ENCODE measurements at places on chromosomes 3 and 15. TPM values are rescaled to one million over a fixed set of nuclear protein-coding genes. Genes with fewer than 3 reads are reported as not detected.

- no peak overlapping the region for H3K4me3 ChIP-seq
- no peaks in the 10 kb centered on the region for H3K27me3 ChIP-seq
- no peak for DNase-seq
- no peaks in the 10 kb centered on the region for H3K4me1 ChIP-seq
- no peaks in the 10 kb centered on the region for H3K36me3 ChIP-seq
Measured at GRCh38 chr15:32766101-32766500, 48.3 kb downstream of the GREM1 start.

- H3K4me3 ChIP-seq = no peak overlapping the region
- no peak for DNase-seq
- H3K36me3 ChIP-seq = no peaks in the 10 kb centered on the region
- no peaks in the 10 kb centered on the region for H3K4me1 ChIP-seq
Measured at GRCh38 chr3:55157731-55158130, 229.9 kb upstream of the LRTM1 start.

DNA sequence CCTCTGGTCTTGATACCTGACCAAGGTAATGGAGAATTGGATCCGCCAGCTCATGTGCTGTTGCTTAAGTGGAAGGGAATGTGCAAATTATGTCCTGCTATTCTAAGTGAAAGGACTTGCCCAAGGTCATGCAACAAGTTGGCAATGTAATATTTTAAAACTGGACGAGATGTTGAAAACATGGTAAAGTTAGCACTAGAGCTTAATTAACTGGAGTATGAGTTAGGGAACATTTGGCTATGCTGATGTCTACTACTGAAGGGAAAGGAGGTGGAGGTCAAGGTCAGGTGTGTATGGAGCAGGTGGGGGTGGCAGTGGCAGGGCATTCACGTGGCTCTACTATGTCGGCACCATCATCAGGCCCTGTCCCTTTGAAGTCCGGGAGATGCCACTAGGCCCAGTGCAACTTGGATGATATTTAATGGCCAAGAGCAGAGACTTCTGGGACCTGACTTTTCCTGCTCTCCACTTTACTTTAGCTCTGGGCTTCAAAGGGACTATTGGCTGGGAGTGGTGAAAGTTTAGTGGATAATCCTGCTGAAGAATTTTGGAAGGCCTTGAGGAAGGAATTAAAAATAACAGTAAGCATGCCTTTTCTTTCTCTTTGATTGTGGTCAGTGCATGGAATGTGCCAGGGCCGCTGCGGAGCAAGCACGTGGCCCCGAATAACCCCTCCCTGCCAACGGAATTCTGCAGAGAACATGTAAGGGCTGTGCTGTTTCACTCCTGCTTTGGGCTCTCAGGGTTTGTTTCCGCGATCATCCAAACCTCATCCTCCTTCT lies 14.9 kb downstream of the SMAD3 start:
- DNase-seq = no peak
- H3K27ac ChIP-seq = no peak overlapping the region
- H3K27me3 ChIP-seq = peaks cover 2% of the 10 kb centered on the region
- H3K36me3 ChIP-seq = no peaks in the 10 kb centered on the region
- peaks cover 66% of the 10 kb centered on the region for H3K4me1 ChIP-seq

- no peak overlapping the region for H3K4me3 ChIP-seq
- H3K4me1 ChIP-seq = peaks cover 43% of the 10 kb centered on the region
- no peaks in the 10 kb centered on the region for H3K27me3 ChIP-seq
- DNase-seq = no peak
- H3K36me3 ChIP-seq = no peaks in the 10 kb centered on the region
- no peak overlapping the region for H3K27ac ChIP-seq
Measured at GRCh38 chr3:49343163-49343562, 3.3 kb upstream of the USP4 start.

- no peaks in the 10 kb centered on the region for H3K36me3 ChIP-seq
- no peak for DNase-seq
- no peak overlapping the region for H3K27ac ChIP-seq
- H3K27me3 ChIP-seq = no peaks in the 10 kb centered on the region
- H3K4me1 ChIP-seq = peaks cover 35% of the 10 kb centered on the region
Measured at GRCh38 chr15:56490461-56490860, 25.5 kb upstream of the MNS1 start.

GRCh38 chr15:43204016-43204901 lies 16.6 kb downstream of the EPB42 start:
- no peak for DNase-seq
- no peaks in the 10 kb centered on the region for H3K36me3 ChIP-seq
- H3K4me1 ChIP-seq = no peaks in the 10 kb centered on the region

DNA sequence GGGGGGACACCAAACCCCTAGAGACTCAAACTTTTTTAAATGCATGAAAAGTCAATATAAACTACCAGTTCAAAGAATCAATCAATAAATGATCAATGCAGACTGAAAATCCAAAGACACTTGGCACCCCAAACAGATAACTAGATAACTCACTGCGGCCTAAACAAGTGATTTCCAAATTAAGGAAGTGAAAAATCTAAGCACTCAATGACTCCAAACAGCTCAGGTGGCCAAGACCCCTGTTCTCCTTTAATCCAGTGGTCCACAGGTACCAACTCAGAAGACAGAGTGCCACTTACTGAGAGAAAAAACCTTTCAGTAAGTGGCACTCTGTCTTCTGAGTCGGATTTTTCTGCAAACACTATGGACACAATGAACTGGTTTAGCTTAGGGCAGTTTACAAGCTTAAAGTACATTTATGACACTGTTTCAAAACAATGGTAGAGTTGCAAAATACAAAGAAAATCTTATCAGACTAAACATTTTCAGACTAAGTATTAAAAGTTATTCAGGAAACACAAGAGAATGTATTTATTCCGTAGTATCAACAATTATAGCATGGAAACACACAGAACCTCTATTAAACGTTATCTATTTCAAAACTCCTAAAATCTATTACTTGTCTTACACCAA lies 4.7 kb downstream of the DLG1 start:
- H3K4me1 ChIP-seq = peaks cover under 1% of the 10 kb centered on the region
- H3K4me3 ChIP-seq = no peak overlapping the region
- no peak overlapping the region for H3K27ac ChIP-seq
- DNase-seq = no peak
- H3K27me3 ChIP-seq = no peaks in the 10 kb centered on the region

DNA sequence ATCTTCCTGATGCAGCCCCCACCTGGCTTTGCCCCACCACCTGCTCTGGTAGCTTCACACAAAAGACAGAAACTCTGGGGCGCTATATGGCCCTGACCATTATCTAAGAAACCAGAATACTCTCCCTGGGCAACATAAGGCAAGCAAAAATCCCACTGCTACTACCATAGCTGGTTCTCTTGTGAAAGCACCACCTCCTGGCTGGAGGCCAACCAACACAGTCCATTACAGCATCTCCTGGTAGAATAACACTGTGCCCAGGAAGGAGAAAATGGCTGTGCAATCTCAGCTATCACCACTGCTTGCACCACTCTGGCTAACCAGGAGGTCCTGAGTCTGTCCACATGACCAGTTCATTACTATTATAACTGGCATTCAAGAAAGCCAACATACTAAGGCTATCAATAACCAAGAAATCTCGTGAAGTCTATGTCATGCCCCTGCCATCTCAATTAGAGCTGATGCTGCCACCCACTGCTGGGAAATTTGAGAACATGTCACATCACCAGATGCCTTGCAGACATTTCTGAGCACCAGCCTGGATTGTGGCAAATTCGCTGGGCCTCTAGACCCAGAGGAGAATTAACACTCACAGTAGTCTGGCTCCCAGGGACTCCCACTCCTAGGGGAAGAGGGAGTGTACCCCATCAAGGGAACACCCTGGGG lies 1114.8 kb downstream of the ROBO2 start:
- no peak overlapping the region for H3K27ac ChIP-seq
- DNase-seq = no peak
- H3K36me3 ChIP-seq = no peaks in the 10 kb centered on the region
- no peak overlapping the region for H3K4me3 ChIP-seq
- H3K27me3 ChIP-seq = no peaks in the 10 kb centered on the region
- no peaks in the 10 kb centered on the region for H3K4me1 ChIP-seq

DNA sequence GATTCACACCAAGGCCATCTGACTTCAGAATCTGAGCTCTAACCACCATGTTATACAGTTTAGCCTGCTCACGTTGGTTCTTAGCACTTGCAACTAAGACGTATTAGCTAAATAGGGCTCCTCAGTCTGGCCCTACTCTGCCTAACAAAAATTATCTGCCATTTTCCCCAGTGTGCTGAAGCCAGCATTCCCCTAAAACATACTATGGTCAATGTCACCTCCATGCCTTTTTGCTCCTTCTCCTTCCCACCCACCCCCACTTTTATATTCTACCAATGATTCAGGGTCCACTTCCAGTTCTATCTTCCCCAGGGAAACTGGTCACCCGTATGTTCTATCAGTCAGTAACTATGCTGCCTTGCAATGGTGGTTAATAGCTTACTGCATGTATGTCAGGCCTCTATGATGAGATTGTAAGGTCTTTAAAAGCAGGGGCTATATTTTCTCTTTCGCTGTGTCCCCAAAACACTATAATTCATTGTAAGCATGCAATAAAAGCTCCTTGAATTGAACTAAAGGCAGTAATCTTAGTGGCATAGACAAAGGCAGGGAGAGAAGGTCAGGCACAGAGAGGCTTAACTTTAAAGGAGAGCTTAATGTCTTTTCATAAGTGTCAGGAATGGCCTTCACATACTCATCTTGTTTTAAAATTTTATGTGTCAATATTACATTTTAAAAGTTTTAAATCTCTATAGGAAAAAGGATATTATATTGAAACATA lies 23.3 kb downstream of the POPDC2 start:
- H3K27me3 ChIP-seq = no peaks in the 10 kb centered on the region
- H3K4me3 ChIP-seq = no peak overlapping the region
- H3K36me3 ChIP-seq = peaks cover 2% of the 10 kb centered on the region
- H3K4me1 ChIP-seq = peaks cover 12% of the 10 kb centered on the region
- no peak for DNase-seq

DNA sequence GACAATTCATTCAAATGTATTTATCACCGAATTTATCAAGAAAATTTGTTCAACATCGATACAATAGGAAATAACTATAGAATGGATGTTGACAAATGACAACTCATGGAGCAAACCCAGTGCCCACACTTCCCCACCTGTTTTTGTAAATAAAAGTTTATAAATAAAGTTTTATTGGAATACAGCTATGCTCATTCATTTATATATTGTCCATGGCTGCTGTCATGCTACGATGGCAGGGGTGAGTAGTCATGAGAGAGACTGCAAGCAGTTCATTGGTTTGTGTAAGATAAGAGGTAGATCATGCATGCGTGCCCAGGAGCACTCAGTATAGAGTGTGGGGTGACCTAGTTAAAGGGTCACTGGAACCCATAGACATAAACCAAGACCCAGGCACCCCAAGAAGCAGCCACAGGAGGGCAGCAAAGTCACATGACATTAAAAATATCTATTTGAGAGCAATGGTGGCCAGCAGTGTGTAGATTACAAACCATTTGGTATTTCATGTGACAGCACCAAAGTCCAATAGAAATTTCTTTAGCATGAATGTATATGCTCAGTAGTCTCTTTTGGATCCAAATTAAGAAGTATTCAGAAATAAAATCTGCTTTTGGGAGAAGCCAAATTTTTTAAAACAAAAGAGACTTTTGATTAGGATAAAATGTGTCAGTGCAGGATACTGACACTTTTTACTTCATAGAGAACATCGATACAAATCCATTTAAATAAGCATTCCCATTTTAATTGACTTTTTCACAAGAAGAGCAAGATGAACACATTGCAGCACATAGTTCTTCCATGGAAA lies 794.8 kb downstream of the MCTP2 start:
- no peak for DNase-seq
- H3K27ac ChIP-seq = no peak overlapping the region
- no peaks in the 10 kb centered on the region for H3K27me3 ChIP-seq
- H3K4me3 ChIP-seq = no peak overlapping the region
- no peaks in the 10 kb centered on the region for H3K4me1 ChIP-seq
- no peaks in the 10 kb centered on the region for H3K36me3 ChIP-seq

DNA sequence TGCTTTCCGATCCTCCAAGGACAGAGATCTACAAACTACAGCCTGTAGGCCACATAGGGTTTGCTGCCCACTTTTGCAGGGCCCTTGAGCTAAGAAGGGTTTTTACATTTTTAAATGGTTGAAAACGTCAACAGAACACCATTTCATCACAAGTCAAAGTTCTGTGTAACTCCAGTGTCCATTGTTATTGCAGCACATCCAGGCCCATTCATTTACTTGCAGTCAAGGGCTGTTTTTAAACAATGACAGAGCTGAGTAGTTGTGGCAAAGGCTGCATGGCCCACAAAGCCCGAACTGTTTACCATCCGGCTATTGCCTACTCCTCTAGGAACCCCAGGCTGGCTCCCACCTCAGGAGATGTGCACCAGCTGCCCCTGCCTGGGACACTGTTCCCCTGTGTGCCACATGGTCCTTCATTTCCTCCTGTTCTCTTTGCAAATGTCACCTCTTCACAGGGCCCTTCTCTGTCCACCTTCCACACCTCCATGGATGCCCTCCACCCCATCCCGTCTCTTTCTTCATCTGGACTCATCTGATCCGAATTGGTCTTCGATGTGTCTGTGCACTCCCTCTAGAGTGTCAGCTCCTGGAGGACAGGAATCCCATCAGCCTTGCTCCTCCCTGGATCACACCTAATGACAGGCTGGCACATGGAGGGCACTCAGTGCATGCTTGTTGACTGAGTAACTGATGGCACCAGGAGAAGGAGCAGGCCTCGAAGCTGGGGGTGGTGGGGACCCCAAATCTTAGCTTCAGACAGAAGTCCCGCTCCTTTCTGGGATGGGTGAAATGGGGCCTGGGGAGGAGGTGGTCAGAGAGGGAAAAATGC lies 69.5 kb upstream of the IQSEC1 start:
- DNase-seq = no peak
- no peaks in the 10 kb centered on the region for H3K36me3 ChIP-seq
- H3K4me3 ChIP-seq = no peak overlapping the region
- no peak overlapping the region for H3K27ac ChIP-seq

DNA sequence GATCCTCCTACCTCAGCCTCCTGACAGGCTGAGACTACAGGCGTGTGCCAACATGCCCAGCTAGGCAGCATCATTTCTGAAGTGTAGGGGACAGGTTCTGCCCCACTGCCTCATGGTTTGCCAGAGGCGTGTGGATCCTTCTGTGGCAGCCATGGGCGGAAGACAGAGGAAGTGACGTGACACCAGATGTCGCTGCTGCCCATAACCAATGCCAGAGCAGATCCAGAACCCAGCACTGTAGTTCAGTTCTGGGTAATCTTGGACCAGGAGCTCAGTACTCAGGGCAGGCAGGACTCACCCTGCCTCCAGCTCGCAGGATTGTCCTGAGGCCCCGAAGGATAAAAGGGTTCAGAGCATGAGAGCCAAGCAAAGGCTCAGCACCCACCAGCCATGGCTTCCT lies 8.2 kb downstream of the RBPMS2 start:
- no peak overlapping the region for H3K4me3 ChIP-seq
- no peaks in the 10 kb centered on the region for H3K36me3 ChIP-seq
- DNase-seq = no peak
- H3K27me3 ChIP-seq = peaks cover 15% of the 10 kb centered on the region
- no peaks in the 10 kb centered on the region for H3K4me1 ChIP-seq
- H3K27ac ChIP-seq = no peak overlapping the region

The SRGAP3 gene
- 3.9 TPM for polyA plus RNA-seq

The TIPIN gene
- 6.2 TPM for polyA plus RNA-seq

The CP gene
- polyA plus RNA-seq = 4.2 TPM

The XYLB gene
- 0.43 TPM for polyA plus RNA-seq

The JMJD7 gene
- polyA plus RNA-seq = 15.6 TPM

The LRRC31 gene
- polyA plus RNA-seq = 0.07 TPM

The LIPC gene
- 2.0 TPM for polyA plus RNA-seq
